ENCODE measurements at places on chromosomes 16 and 17. TPM values are rescaled to one million over a fixed set of nuclear protein-coding genes. Genes with fewer than 3 reads are reported as not detected.

Gene ADORA2B
- polyA plus RNA-seq, result 7.5 TPM

Gene TAC4
- 0.96 TPM for polyA plus RNA-seq

Gene TEDC2
- polyA plus RNA-seq, result 7.3 TPM

Gene CCL18
- not detected for polyA plus RNA-seq

Gene GRAPL
- polyA plus RNA-seq, result 2.8 TPM

Gene EME1
- 5.8 TPM for polyA plus RNA-seq

Gene HOXB1
- 0.17 TPM for polyA plus RNA-seq

Gene RMI2
- polyA plus RNA-seq, result 22.3 TPM

Gene CYBA
- 139 TPM for polyA plus RNA-seq

Gene SOST
- 54.4 TPM for polyA plus RNA-seq

Gene RPL38
- 1,208 TPM for polyA plus RNA-seq

Gene SCRN2
- polyA plus RNA-seq, result 56.7 TPM

Gene NLRC3
- 2.6 TPM for polyA plus RNA-seq

Gene SGF29
- 20.5 TPM for polyA plus RNA-seq

Gene CCL7
- polyA plus RNA-seq, result not detected

Gene CARD14
- polyA plus RNA-seq, result 3.0 TPM

Gene HS3ST3A1
- polyA plus RNA-seq, result 6.0 TPM

Gene MYL11
- 0.65 TPM for polyA plus RNA-seq

Gene KRTAP4-6
- not detected for polyA plus RNA-seq

Gene SGCA
- 0.83 TPM for polyA plus RNA-seq

Gene PAQR4
- polyA plus RNA-seq, result 8.7 TPM
